ENCODE measurements at places on chromosomes 6 and 20.

DNA sequence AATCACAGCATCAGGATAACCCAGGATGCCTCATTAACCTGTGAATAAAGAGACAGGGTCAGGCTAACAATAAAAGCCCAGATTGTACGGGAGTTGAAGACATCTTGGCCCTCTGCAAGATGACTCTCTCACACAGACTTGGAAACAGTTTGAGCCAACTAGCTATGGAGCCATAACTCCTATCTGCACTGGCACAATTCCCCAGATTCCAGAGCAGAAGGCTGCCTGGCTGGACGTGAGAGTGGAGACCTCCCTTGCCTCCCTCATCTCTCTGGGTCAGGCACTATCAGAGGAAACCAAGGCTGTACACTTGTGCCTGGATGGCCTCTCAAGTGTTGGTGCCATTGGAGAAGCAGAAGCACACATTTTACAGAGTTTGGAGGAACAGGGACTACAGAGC, 312.6 kb downstream of the THBS2 start:
- DNase-seq = no peak

DNA sequence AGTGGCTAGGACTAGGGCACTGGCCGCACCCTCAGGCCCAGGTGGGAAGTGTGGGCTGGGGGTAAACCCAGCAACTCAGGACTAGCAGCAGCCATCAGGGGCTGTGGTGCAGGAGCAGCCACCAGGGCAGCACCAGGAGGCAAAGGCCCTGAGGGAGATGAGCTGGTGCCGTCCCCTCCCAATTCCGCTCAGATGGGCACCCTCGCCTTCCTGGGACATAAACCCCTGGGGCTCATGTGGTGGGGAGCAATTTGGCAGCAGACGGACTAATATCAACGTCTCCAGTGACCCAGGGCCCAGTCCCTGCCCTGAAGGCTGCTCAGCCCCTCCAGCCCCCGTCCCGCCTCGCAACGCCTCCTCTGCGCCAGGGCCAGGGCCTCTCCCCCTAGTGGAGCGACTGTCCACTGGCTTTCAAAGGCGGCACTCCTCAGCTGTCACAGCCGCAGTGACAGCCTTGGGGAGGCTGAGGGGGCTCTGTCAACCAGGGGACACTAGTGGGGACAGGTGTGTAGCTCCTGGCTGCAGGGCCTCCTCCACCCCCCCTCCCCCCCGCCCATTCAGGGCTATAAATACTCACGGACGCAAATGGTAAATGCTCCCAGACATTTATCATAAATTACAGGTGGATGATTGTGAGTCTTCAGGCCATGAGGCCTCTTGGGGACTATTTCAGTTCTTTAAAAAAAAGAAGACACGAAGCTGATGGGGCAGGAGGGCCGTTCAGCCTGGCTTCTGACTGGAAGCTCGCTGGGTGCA, 349.9 kb downstream of the ZFAND3 start:
- DNase-seq = no peak

GRCh38 chr20:57838670-57839151, 128.9 kb upstream of the PMEPA1 start:
- DNase-seq = peak; percentile 69

DNA sequence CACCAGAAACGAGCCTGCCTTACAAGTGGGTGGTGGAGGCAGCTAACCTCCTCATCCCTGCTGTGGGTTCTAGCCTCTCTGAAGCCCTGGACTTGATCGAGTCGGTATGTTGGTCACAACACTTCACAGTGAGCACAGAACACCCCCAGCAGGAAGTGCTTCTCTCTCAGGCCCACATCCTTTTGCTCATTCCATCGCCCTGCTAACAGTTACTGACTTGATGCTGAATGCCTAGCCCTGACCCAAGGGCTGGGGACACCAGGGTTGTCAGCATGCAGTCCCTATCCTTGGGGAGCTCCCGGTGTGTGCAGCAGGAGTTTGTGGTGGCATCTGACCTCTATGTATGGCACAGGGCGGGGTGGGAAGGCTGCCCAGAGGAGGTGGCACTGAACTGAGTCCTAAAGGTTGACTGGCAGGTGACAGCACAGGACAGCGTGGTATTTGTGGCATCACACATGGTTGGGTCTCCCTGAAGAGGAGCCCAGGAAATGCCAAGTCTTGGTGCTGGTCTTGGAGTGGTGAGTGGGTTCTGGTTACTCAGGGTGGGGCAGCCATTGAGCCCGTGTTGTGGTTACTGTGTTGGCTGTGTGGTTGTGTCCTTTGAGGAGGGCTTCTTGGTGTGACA, 26.7 kb downstream of the GTSF1L start:
- no peak for DNase-seq
